ENCODE measurements at places on chromosomes 7 and 10.

- DNase-seq = no peak
Measured at GRCh38 chr10:130025811-130026485, 61.9 kb upstream of the EBF3 start.

- no peak for DNase-seq
Measured at GRCh38 chr7:90288154-90288553, 33.0 kb downstream of the FAM237B start.

- DNase-seq = no peak
Measured at GRCh38 chr10:102111276-102111675, 8.9 kb downstream of the LDB1 start.

- DNase-seq = no peak
Measured at GRCh38 chr10:120979435-120980278, 128.5 kb downstream of the WDR11 start.
